Cerebellum (tissue), 4 donors: ENCODE measurements at places on chromosomes 6 and 20. TPM values are rescaled to one million over a fixed set of nuclear protein-coding genes. Genes with fewer than 3 reads are reported as not detected.

ISM1 gene
- 0.54 TPM for total RNA-seq

TTLL9 gene
- total RNA-seq, result 2.5 TPM

OR2B6 gene
- total RNA-seq, result not detected

MLIP gene
- total RNA-seq, result 6.3 TPM

PRSS35 gene
- 2.4 TPM for total RNA-seq

PNLDC1 gene
- not detected for total RNA-seq

LY6G6C gene
- total RNA-seq, result not detected

NT5E gene
- total RNA-seq, result 4.2 TPM

RNF182 gene
- total RNA-seq, result 18.6 TPM

DNA sequence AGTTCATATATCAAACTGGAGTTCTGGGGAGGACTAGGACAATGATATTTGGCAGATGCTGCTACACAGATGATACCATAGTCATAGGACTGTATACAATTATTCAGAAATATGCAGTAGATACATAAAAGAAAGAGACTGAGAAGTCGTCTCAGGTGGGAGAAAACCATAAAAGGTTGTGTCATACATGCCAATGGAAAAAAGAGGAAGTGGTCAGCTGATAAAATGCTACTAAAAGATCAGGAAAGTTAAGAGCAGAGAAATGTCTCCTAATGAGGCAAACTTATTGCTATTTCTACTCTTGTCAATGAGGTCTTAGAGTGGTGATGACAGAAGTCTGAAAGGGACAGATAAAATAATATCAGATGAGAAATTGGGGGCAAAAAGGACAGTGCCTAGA lies 407.6 kb downstream of the COL12A1 start:
- no peak for DNase-seq

- no peak for DNase-seq
Observed at GRCh38 chr6:84696166-84696565, 68.2 kb downstream of the TBX18 start.

GRCh38 chr6:161906571-161906970 lies 632.7 kb upstream of the AGPAT4 start:
- DNase-seq, result no peak

- no peak for DNase-seq
Observed at GRCh38 chr6:52620906-52621190, 44.0 kb upstream of the TRAM2 start.

GRCh38 chr6:143513410-143513809 lies 1.9 kb upstream of the FUCA2 start:
- DNase-seq, result no peak

- no peak for DNase-seq
Observed at GRCh38 chr6:25899123-25899522, 25.1 kb upstream of the SLC17A3 start.

DNA sequence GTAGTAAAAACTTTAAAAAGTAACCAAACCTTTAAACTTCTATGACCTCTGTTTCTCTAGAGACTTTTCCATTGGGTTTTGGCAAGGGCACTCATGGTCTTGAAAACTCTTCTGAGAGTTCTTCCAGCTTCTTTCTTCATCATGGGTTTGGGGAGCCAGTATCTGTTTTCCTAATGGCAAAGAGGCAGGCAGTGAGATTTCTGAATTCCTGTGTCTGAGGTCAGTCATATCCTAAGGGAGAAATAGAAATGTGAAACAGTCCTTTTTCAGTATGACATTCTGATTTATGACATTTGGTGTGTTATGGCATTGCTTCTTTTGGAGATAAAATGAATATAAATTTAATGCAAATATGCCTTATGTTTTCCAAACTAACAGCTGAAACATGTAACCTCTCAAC lies 518.5 kb upstream of the MARCKS start:
- DNase-seq, result no peak

- DNase-seq, result no peak
Observed at GRCh38 chr20:34459209-34459897, 56.9 kb upstream of the DYNLRB1 start.

- DNase-seq, result no peak
Observed at GRCh38 chr6:14472986-14473337, 355.4 kb downstream of the CD83 start.

DNA sequence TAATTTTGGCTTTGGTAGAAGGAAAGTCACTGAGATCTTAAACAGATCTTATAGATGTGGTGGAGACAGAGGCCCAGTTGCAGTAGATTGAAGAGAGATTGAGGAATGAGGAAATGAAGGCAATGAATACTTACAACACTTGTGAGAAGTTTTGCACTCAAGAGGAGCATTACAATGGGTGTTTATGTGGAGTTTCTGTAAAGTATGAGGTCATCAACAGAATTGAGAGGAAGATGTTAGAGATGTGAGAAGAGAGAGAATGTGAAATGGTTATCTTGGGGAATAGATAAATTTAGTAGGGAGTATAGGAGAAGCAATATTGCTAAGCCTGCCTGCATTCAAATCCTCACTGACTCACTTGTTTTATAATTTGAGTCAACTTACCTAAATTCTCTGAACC lies 83.4 kb downstream of the GFRAL start:
- DNase-seq, result no peak

GRCh38 chr6:165077876-165078275 lies 231.5 kb downstream of the C6orf118 start:
- no peak for DNase-seq

DNA sequence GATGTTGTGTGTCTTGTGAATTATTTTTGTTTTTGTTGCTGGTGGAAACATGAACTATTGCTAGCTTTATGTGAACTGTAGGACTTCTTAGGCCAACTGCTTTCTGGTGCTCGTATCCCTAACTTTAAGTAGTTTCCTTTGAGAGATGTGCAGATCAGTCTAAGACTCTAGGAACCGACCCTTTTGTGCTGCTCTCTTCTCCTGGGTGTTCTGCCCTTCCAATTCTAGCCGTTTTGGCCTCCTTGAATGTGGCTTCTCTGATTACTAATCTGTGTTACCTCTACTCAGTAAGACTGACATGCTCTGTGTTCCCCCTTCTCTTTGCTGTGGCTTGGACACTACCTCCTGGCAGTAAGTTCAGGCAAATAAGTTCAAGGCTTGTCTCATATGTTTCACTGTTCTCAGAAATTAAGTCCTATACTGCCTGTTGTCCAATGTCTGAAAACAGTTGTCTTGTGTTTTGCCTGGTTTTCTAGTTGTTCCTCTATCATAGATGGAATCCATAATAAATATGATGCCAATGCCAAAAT lies 58.0 kb downstream of the FOXO3 start:
- no peak for DNase-seq

- no peak for DNase-seq
Observed at GRCh38 chr20:51034988-51035656, 12.2 kb upstream of the KCNG1 start.

GRCh38 chr6:77834591-77834996 lies 181.8 kb downstream of the MEI4 start:
- DNase-seq, result no peak

DNA sequence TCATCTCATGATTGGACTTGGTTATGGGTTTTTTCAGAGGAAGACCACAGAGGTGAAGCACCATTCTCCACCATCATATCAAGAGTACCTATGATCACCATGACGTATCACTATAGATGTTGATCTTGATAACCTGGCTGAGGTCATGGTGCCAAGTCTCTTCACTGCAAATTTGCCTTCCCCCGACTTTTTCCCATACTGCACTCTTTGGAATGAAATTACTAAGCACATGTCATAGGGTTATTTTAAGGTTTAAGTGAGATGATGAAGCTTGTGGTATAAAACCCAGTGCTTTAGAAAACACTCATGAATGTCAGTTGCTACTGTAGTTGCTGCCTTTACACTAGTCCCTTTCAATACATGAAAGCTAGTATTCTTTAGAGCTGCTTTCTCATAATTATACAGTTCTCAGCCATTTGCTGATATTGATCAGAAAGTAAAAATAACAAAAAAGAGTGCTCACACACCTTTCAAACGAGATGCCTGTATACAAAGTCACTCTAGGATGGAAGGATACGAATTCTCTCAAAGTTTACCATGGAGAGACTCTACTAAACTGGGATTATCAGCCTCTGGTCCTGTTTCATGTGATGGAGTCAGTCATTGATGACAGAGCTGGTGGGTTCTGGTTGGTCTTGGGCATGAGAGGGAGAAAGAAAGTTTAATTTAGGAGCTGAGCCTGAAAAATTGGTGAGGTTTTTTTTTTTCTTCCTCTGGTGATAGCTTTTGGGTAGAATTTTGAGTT lies 228.1 kb downstream of the PRL start:
- DNase-seq, result no peak

DNA sequence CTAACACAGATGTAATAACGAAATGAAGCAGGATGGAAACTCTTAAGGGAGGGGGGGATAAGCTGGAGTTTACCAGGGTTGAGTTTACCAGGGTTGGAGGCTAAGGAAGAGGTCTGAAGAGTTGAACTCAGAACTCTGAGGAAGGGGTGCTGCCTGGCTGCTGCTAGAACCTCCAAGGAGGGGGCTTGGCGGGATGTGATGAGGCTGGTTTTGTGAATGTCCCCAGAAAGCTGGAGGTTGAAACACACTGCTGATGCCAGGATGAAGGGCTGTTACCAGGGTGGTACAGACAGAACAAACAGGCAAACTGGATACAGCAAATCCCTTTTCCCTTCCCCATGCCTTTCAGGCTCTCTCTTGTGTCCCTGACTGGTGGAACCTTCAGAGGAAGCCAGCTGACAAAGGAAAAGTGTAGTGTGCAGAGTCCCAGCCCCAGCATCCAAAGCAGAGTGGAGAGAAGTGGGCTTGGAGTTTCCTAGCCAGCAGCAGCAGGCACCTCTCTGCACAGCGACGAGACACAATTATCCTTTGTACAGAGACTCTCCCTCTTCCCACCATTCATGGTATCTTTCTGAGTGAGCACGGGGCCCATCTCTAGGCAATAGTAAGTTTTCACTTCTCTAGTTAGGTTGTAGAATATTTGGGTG lies 23.7 kb downstream of the UBE2V1 start:
- DNase-seq, result no peak

DNA sequence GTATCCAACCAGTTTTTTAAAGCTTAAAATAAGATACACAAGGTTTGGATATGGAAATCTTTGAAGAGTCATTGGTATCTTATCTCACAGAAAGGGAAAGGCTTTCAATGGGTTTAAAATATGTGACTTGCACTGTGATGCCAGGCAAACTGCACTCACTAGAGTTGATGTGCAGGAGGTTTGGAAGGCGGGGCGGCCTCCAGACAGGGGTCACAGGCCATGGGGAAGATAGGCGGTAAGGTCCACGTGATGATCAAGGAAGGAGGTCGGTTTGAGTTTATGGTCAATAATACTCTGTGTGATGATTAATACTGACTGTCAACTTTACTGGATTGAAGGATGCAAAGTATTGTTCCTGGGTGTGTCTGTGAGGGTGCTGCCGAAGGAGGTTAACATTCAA lies 9.5 kb upstream of the RAMACL start:
- no peak for DNase-seq

DNA sequence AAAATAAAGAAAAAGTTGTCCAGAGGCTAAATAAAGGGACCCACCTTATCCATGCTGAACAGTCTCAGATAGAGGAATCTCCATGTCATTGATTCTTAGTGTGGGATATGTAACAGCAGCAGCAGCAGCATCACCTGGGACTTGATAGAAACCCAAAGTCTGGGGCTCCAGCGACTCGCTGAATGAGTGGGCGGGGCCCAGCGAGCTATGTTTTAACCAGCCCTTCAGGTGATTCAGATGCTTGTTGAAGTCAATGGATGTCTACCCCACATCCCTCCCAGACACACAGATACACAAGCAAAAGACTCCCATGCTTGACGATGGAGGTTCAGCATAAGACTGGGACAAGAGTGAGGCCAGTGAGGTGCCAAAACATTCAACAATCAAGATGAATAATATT lies 298.6 kb downstream of the UBE3D start:
- DNase-seq, result no peak

GRCh38 chr6:157632821-157633220 lies 190.2 kb upstream of the SNX9 start:
- DNase-seq, result no peak

- no peak for DNase-seq
Observed at GRCh38 chr20:21450572-21450971, 53.2 kb upstream of the NKX2-4 start.

- DNase-seq, result no peak
Observed at GRCh38 chr20:59122566-59122919, 41.1 kb upstream of the ZNF831 start.
